ENCODE measurements at places on chromosomes 3 and 15.

- no peak for DNase-seq
These were observed 562.5 kb downstream of the UNC13C start for GRCh38 chr15:54540721-54541120.

GRCh38 chr3:175383371-175383770 lies 524.2 kb downstream of the NAALADL2 start:
- DNase-seq, result no peak

GRCh38 chr15:79433276-79433990 lies 1.3 kb downstream of the MINAR1 start:
- no peak for DNase-seq

- no peak for DNase-seq
These were observed 999.0 kb downstream of the TUSC7 start for GRCh38 chr3:117708601-117709000.

DNA sequence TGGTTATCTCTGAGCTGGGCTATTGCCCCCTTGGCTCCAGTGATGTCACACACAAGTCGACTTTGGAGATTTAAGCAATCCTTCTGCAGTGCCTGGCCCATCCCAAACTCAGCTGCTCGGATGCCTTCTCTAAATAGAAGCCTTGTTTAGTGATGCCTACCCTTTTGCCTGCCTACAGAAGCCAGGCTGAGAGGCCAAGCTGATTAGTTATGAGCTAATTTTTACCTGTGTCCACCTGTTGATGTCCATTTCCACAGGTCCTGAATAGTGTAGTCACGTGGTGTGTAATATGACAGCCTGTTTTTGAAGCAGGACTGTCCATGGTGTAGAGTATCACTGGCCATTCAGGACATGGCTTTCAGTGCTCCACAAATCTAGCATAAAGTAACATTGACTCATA lies 45.5 kb downstream of the SSUH2 start:
- no peak for DNase-seq

DNA sequence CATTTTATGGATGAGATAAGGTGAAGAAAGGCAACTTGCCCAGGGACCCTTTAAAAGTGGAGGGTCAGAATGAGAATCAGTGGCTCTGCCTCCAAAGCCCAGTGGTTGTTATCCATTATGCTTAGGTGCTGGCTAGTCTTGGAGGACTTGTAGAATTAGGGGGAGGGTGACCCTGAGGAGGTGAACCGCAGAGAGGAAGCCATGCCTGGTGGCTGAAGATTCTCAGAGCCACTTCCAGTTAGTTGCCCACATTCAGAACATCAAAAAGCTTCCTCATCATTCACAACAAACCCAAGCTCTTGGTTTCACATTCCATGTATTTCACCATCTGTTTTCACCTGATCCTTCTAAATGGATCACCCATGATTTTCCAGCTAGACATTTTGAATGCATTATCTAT lies 11.2 kb downstream of the EBLN2 start:
- no peak for DNase-seq

GRCh38 chr15:66850078-66850991 lies 148.3 kb downstream of the SMAD6 start:
- DNase-seq, result peak; percentile 49

DNA sequence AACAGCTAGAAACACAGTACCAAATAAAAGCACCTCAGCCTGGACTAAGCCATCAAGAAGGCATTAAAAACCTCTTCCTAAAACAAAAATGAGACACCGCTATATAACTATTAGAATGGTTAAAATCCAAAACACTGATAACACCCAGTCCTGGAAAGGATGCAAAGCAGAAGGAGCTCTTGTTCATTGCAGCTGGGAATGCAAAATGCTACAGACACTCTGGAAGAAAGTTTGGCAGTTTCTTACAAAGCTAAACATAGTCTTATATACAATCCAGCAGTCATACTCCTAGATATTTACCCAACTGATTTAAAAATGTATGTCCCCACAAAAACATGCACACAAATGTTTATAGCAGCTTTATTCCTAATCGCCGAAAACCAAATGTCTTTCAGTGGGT lies 35.7 kb downstream of the CHSY1 start:
- DNase-seq, result no peak

GRCh38 chr15:32774022-32774421 lies 56.2 kb downstream of the GREM1 start:
- DNase-seq, result no peak

GRCh38 chr3:129824926-129825541 lies 68.5 kb downstream of the TMCC1 start:
- peak; percentile 71 for DNase-seq

GRCh38 chr3:143567823-143568222 lies 280.4 kb downstream of the SLC9A9 start:
- no peak for DNase-seq

DNA sequence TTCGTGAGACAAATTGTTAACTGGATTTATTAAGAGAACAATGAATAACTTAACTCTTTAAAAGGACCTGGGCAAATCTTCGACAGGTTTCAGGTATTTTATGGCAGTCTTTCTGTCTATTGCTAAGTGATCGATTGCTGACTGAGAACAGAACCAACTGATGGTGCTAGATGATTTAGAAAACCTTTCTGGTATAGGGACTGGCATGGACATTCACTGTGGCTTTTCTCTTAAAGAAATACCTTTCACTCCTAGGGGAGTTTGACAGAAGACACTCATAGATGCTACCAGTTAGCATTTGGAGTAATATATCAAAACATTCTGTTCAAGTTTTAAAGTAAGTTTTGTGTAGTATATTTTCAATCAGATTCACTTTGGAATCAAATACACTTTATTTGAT lies 654 bp downstream of the PPARG start:
- DNase-seq, result no peak

GRCh38 chr3:192869131-192870031 lies 48.3 kb downstream of the MB21D2 start:
- DNase-seq, result no peak

DNA sequence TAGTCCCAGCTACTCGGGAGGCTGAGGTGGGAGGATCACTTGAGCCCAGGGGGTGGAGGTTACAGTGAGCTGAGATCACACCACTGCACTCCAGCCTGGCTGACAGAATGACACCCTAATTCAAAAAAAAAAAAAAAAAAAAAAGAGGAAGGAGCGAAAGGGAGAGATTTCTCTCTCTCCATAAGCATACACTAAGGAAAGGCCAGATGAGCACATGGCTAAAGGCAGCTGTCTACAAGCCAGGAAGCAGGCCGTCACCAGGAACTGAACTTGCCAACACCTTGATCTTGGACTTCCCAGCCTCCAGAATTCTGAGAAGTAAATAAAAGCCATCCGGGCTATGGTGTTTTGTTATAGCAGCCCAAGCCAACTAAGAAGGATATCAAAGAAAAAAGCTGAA lies 7.5 kb downstream of the SRGAP3 start:
- DNase-seq, result no peak

GRCh38 chr3:170178651-170179050 lies 2.9 kb downstream of the PHC3 start:
- DNase-seq, result no peak

GRCh38 chr3:108036984-108037741 lies 53.7 kb downstream of the CD47 start:
- no peak for DNase-seq

- peak; percentile 78 for DNase-seq
These were observed 489 bp downstream of the CSPG5 start for GRCh38 chr3:47578119-47578632.

- DNase-seq, result no peak
These were observed 40.6 kb upstream of the SLC9A9 start for GRCh38 chr3:143888846-143889245.

DNA sequence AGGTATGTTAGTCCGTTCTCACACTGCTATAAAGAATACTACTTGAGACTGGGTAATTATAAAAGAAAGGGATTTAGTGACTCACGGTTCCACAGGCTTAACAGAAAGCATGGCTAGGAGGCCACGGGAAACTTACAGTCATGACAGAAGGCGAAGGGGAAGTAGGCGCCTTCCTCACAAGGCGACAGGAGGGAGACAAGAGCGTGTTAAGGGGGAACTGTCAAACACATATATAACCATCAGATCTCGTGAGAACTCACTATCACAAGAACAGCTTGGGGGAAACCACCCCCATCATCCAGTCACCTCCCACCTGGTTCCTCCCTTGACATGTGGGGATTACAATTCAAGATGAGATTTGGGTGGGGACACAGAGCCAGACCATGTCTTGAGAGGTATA lies 30.4 kb downstream of the SPRED1 start:
- no peak for DNase-seq

DNA sequence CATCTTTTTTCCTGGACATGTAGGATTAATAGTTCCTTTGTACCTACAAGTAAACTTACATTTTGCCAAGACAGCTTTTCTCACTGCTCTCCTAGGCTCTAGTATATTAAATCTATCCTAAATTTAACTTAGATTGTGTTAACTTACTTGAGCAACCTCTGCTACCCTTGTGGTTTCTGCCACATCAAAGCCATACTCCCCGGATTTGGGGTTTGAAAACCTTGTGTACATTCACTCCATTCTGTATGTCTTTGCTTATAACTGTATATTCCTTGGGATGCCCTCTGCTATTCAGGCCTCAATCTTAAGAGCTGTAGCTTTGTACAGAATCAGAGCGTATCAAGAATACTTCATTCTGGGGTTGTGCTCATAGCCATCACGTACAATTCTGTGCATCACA lies 60.4 kb downstream of the ARIH1 start:
- DNase-seq, result no peak

DNA sequence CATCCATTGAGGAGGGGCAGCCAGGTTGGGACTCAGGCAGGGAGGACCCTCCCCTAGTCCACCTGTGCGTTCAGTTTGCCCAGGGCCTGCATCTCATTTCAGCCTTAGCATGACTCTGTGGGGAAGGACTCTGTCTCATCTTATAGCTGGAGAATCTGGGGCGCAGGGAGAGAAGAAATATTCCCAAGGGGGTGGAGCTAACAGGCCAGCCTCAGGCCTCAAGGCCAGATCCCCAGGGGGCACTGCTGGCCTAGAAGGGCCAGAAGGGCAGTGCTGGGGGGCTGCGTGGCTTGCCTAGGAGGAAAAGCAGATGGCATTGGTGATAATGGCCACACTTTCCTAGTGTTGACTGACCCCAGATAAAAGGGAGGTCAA lies 10.9 kb downstream of the AMOTL2 start:
- peak; percentile 8 for DNase-seq

DNA sequence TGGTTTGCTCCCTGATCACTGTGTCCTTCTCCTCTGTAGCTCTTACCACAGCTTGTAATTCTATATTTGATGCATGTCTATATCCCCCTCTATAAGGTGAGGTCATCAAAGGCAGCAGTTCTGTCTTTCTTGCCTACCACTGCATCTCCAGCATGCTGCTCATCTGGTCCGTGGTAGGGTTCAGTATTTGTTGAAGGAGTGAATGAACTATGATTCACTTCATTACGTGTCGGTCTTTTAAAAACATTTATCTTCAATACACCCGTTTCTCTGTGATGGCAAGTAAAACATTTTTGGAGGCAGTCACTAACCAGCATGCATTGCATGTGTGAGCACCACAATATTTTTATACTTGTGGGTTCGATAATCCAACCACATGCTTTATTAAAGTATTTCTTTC lies 27.6 kb downstream of the CHST14 start:
- no peak for DNase-seq

- DNase-seq, result no peak
These were observed 301.2 kb downstream of the OXSM start for GRCh38 chr3:26091096-26091495.

- peak; percentile 25 for DNase-seq
These were observed 66.1 kb downstream of the GLB1 start for GRCh38 chr3:33030802-33031201.

GRCh38 chr3:127158614-127159229 lies 34.2 kb upstream of the PRR23E start:
- DNase-seq, result no peak

DNA sequence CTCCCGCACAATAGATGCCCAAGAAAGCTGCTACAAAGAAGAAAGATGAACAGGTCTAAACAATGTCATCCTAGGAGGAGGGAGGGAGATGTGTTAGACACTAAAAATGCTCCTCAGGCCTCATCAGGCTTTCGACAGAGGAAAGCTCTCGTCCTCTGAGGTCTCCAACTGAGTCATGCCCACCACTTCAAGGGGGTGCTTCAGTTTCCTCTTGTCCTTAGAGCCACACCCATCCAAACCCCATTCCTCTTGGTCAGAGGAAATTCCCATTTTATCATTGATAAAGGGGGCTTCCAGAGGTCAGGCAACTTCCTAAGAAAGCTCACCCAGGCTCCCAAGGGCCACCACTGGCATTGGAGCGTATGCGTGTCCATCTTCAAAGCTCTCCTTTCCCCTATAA lies 50.1 kb downstream of the HEG1 start:
- no peak for DNase-seq

- DNase-seq, result no peak
These were observed 74.5 kb downstream of the TLE3 start for GRCh38 chr15:70023064-70023768.

DNA sequence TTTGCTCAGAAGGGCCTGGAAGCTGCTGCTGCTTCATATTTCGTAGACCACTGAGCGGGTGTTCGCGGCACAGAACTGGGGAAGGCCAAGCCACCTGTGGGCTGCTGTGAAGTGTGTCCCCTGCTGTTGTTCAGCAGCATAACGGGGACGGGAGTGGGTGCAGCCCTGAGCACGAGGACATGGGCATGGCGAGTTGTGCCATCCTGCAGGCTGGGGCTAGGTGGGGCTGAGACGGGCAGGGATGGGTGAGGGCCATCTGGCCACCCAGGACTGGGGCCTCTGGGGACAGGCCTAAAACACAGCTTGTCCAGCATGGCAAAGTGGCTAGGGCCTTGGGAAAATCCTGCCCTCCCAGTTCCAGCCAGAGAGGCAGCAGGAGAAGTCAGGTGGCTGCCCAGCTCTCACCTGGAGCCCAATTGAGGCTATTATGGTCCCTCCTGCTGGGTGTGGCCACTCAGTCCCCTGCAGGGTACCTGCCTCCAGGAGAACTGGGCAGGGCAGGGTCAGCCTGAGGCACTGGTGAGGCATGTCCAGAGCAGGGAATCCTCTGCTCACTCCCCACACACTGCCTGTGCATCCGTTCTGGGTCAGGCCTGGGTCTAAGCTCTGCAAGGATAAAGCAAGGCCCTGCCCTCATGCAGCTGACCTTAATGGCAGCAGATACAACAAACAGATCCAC lies 29.5 kb downstream of the CFAP100 start:
- DNase-seq, result no peak

DNA sequence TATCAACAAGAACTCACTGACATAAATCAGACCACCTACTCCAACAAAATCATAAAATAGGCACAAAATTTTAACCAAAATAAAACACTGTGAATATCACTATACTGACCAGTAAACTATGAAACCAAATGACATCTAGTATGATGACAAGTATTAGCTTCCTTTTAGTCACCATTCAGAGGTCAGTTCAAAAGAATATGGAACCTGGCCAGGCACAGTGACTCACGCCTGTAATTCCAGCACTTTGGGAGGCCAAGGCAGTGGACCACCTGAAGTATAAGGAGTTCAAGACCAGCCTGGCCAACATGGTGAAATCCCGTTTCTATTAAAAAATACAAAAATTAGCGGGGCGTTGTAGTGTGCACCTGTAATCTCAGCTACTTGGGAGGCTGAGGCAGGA lies 65.8 kb downstream of the SMARCC1 start:
- DNase-seq, result peak; percentile 53

DNA sequence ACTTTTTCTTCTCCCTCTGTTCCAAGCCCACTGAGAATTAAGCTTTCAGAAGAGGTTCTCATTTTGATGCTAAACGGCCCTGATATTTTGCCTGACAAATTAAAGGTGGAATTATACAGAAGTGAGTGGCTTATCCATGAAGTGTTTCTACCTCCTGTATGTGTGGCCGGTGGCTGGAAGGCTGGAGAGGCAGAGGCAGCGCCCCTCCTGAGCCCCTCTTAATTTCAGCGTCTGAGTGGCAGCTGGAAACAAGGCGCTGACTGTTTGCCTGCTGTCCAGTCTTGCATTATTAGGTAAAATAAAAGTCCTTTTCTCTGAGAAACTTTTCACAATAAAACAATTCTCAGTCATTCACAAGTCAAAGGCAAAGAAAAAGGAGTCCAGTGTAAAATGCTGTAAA lies 685.7 kb downstream of the MCTP2 start:
- DNase-seq, result no peak
